ENCODE measurements at places on chromosomes 12 and 14.

GRCh38 chr12:105783983-105784947 is 354.5 kb downstream of the NUAK1 start:
- no peak for DNase-seq

DNA sequence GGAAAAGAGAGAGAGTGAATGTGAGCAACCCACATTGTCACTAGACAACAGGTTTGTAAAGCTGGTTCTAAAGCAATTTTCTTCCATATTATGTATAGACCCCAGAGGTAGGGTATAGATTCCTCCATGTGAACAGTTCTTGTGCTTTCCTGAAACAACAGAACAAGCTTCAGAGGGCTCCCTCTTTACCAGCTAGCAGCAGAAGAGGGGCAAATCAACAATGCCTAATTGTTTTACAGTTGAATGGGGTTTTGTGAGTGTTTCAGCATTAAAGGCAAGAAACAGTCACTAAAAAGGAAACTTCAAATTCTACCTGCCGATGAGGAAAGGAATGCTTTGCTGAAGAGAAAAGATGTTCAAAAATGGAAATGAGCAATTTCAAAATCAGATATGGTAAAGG is 341.2 kb upstream of the KITLG start:
- DNase-seq: no peak

GRCh38 chr14:94677213-94677612 is 65.0 kb downstream of the SERPINA3 start:
- DNase-seq: no peak

GRCh38 chr14:105830171-105830570 is 303.8 kb downstream of the TMEM121 start:
- peak; percentile 16 for DNase-seq

DNA sequence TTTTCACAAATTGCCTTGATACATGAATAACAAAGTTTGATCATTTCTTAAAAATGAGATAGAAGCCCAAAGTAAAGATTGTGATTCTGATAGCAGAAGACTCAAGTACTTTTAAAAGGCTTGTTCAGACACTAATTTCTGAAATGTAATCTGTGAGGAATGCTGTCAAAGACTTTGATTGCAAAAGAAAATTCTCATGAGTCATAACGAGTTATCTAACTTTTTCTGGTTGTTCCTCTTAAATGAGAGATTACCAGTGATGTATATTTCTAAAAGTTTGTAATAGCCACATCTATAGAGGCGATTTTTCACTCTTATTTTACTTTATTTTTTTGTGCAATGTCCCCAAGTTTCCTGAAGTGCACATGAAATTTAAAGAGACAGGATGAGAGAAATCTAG is 7.0 kb downstream of the PYGL start:
- DNase-seq: no peak

Measured in DND-41 (cell line).